ENCODE measurements at places on chromosomes 1 and 21.

GRCh38 chr1:84665703-84666317 lies 24.5 kb downstream of the SSX2IP start:
- DNase-seq = no peak
- no peak overlapping the region for H3K27ac ChIP-seq
- H3K27me3 ChIP-seq = no peaks in the 10 kb centered on the region
- no peaks in the 10 kb centered on the region for H3K4me1 ChIP-seq
- H3K4me3 ChIP-seq = no peak overlapping the region

DNA sequence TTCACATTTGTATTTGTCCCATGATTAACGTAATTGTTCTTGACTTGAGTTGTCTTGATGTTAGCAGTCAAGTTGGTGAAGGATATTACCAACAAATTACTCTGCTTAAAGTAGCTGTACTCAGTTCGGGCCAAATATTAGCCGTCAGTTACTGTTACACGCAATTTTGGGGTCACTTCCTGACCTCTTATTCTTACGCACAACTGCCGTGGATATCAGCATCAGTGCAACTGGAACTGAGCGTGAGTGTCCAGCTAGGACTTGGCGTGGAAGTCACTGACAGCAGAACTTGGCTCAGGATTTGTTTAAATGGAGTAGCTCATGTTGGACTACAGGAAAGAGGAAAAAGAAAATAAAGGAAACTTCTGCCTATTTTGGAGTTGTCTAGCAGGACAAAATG lies 56.4 kb downstream of the ADAMTS1 start:
- no peak for DNase-seq
- no peaks in the 10 kb centered on the region for H3K4me1 ChIP-seq
- H3K27me3 ChIP-seq = peaks cover 4% of the 10 kb centered on the region

DNA sequence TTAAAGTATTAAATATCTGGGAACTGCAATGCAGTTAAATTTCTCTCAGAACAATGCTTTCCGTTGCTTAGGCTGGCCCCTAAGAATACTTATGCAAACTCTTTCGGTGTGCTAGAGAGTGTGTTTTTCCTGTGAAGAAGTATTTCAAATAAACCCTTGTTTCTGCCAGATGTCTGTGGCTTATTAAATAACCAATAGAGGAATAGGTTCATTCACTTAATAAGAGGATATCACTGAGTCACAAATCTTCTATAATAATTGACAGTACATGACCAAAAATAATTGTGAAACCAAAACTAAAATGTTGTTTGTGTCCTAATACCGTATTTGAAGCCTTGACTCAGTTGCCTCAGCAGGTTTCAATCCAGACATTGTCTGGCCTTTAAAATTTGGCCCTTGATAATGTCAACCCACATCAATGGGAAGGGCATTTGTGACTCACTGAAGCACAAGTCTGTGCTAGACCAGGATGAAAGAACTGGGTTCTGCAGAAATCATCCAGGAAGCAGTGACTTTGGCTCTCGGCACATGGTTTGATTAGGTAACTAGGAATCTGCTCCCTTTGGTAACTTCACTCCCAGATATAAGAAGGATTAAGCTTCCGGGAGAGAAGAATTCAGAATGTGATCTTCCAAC lies 104.2 kb upstream of the BARHL2 start:
- H3K4me1 ChIP-seq = no peaks in the 10 kb centered on the region
- peaks cover 21% of the 10 kb centered on the region for H3K27me3 ChIP-seq
- no peak for DNase-seq
- no peaks in the 10 kb centered on the region for H3K36me3 ChIP-seq

DNA sequence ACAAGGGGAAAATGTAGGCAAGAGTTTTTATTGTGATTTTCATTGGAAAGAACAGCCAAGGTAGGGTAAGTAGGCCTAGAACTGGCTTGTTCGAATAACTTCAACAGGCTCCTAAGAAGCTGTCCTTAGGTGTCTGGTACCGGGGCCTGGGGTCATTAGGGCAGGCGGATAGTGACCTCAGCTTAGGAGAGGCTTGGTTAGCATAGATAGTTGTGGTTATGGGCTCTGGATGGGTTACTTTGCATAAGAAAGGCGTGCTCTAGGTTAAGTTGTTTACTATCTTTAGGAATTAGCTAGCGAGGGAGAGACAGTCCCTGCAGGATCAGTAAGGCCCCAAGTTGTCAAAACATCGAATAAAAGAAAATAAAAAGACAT lies 20.7 kb upstream of the HPCAL4 start:
- no peak for DNase-seq
- H3K36me3 ChIP-seq = no peaks in the 10 kb centered on the region
- H3K27me3 ChIP-seq = peaks cover 24% of the 10 kb centered on the region
- no peak overlapping the region for H3K27ac ChIP-seq
- no peak overlapping the region for H3K4me3 ChIP-seq

DNA sequence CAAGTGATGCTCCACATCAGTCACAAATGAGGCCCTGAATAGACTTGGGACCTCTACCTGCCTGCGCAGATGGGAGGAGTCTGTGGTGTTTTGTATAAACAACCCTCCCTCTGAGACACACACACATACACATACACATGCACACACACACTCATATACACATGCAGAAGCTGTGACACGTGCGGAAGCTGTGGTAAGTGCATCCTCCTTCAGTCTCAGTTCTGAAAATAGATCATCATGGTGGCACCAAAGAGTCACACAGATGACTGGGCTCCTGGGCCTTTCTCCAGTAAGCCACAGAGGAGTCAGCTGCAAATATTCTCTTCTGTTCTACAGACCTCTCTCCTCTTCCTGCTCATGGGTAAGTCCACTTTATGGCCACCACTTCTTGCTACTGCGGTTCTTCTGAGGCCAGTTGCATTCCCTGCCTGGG lies at the start of gene LY9:
Gene LY9, plus strand, starts transcription at position 224 of the 433 bp plus-strand sequence. Its CDS starts 14 bp downstream, at position 238.
- peak within 1 kb of the TSS; percentile 98 for H3K27ac ChIP-seq
- peaks cover 50% of the 10 kb centered on the region for H3K4me1 ChIP-seq
- H3K4me3 ChIP-seq = peak within 1 kb of the TSS; percentile 86
- H3K27me3 ChIP-seq = no peaks in the 10 kb centered on the region

GRCh38 chr1:228370941-228371740 lies 35.5 kb downstream of the TRIM11 start:
- H3K4me3 ChIP-seq = no peak overlapping the region
- H3K27ac ChIP-seq = no peak overlapping the region
- DNase-seq = no peak
- H3K27me3 ChIP-seq = no peaks in the 10 kb centered on the region

- no peaks in the 10 kb centered on the region for H3K4me1 ChIP-seq
- no peak for DNase-seq
- H3K36me3 ChIP-seq = no peaks in the 10 kb centered on the region
- H3K4me3 ChIP-seq = no peak overlapping the region
- no peaks in the 10 kb centered on the region for H3K27me3 ChIP-seq
These were observed 301.1 kb upstream of the DPYD start for GRCh38 chr1:98221923-98222322.

DNA sequence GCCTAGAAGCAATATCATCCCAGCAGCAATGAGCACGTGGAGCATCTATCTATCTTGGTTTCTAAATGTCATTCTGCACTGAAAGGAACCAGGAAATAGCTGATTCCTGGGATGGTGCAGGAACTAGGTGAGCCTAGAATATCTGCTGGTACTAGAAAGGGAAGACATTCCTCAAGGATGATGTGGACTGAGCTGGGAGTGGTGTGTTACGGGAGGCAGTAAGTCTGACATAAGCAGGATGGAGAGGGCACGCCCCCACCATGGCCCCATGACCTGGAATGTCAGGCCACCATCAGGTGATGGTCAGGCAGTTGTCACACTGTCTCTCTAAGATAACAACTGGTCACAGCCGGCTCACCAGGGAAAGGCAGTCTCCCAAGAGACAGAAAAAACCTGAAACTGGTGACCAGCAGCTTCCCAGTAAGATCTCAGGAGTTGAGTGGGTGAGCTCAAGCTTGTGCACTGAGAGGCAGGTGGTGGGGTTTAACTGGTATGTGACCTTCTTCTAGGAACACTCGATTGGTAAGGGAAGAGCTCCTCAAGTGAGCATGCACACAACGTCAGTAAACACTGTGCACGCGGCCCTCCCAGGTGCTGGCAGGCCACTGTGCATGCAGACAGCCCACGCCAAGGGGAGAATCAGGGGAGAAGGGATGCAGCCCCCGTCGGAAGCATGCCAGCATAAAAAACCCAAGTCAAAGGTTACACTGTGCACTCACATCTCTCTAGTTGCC lies 148.7 kb downstream of the ADSS2 start:
- H3K27me3 ChIP-seq = peaks cover 3% of the 10 kb centered on the region
- H3K4me1 ChIP-seq = peaks cover 7% of the 10 kb centered on the region
- no peak overlapping the region for H3K4me3 ChIP-seq
- DNase-seq = no peak
- no peak overlapping the region for H3K27ac ChIP-seq

DNA sequence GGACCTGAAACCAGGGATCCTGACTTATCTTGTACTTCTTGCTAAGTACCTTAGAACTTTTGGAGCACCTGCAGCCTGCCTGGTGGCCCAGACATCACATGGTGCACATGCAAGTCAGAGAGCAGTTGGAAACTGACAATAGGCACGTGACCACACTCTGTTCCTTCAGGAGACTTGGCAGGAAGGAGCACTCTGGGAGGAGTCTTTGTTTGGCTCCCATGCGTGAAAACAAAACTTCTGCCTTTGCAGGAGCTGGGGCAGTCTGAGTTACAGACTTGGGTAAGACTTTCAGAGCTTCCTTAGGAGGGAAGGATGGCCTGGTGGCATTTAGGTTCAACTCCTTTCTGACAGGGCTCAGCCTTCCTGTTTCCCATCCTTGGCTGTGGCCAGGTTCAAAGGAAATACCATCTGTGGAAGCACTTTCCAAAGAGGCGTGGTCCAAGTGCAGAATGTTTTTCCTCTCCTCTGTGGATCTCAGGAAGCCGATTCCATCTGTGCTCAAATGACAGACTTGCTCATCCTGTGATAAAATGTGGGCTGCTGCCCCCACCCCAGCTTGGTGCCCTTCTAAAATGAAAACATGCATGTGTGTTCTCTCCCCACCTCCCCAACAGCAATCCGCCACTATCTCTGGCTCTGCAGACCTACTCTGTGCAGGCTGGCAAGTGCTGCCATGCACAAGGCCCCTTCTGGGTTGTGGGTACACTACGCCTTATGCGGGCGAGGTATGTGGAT lies 14.1 kb upstream of the ZNF436 start:
- H3K4me3 ChIP-seq = no peak overlapping the region
- H3K27ac ChIP-seq = no peak overlapping the region
- H3K4me1 ChIP-seq = no peaks in the 10 kb centered on the region
- H3K36me3 ChIP-seq = no peaks in the 10 kb centered on the region
- no peaks in the 10 kb centered on the region for H3K27me3 ChIP-seq

DNA sequence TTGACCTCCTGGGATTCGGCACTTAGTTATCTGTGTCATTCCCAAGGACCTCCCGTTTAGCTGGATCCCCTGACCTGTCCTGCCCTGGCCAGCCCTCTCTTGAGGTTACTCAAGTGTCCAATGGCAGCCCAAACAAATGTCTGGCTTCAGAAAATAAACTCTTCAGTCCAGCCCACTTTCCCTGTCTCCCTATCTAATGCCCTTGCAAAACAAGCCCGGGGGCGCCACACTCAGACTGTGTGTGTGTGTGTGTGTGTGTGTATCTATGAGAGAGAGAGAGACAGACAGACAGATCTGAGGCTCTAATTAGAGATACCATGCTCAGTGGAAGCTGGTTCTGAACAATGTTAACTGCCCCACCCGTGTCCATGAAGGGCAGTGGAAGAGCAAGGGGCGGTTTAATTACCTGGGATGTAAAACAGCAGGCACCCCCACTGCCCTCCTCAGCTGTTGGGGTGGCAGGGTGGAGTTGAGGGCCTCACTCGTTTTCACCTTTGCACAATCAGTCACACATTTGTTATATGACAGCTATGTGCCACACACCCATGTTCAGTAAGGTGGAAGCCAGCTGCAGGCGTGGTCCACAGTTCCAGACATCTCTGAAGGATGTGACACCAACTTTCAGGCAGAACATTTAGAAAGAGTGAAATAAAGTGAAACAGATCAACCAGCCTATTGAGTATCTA lies 57.4 kb downstream of the B3GALT5 start:
- peaks cover 8% of the 10 kb centered on the region for H3K27me3 ChIP-seq
- H3K36me3 ChIP-seq = no peaks in the 10 kb centered on the region
- H3K4me1 ChIP-seq = no peaks in the 10 kb centered on the region
- no peak for DNase-seq
- H3K27ac ChIP-seq = no peak overlapping the region
